GM06990 (cell line): ENCODE measurements at places on chromosomes 2 and 18.
A peak's percentile ranks its signal among the peaks of the same experiment; 100 is the strongest.

- DNase-seq, result no peak
These were observed 317.9 kb upstream of the VRK2 start for GRCh38 chr2:57728691-57729090.

DNA sequence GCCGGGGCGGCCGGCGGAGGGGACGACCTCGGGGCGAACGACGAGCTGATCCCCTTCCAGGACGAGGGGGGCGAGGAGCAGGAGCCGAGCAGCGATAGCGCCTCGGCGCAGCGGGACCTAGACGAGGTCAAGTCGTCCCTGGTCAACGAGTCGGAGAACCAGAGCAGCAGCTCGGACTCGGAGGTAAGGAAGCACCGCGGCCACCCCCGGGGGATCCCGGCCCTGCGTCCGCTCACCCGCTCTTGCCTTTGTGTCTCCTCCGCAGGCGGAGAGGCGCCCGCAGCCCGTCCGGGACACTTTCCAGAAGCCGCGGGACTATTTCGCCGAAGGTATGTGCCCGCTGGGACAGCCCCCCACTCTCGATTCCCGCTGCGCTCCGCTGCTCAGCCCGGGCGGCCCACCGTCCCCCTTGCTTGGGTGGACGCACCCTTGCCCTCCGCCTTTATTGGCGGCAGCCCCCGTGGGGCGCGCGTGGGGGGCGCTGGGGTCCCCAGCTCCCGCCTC lies 611 bp downstream of the TCF7L1 start:
- peak; percentile 21 for DNase-seq

DNA sequence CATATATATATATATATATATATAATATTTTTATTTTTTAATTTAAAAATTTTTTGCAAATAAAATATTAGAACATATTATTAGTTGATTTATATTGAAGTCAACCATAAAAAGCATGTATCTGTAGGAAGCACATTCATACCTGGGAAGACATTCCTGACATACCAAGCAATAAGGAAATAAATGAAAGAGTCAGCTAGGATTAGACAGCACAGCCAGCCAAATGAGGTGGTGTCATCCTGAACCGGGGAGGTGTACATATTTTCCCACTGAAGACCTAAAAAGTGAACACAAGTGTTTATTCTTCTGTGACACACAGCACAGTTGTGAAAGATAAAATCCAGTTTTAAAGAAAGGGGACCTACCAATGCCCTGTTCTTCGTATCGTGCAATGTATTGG lies 149.2 kb downstream of the ABCA12 start:
- no peak for DNase-seq

GRCh38 chr2:230411570-230412370 lies 4.2 kb upstream of the SP100 start:
- peak; percentile 82 for DNase-seq

GRCh38 chr18:56034949-56035348 lies 447.0 kb upstream of the TCF4 start:
- DNase-seq, result no peak

DNA sequence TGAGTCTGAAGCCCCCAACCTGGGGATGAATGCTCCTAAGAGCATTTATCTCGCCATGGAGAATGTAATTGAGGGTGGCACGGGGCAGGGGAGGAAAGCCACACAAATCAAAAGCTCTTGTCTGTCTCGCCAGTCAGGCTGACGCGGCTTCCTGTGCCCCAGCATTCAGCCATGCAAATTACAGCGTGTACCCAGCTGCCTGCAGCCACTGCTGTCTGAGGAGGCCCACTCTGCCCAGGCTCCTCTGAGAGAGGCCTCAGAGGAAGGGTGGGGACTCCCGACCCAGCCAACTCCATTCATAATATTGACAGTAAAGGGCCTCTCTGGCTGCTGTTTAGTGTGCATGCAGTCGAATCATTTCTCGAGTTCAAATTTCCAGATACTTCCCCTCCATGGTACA lies 22.0 kb downstream of the SMAD7 start:
- peak; percentile 71 for DNase-seq

GRCh38 chr2:3280683-3281520 lies 96.7 kb downstream of the EIPR1 start:
- DNase-seq, result no peak

- DNase-seq, result no peak
These were observed 175.2 kb upstream of the ALPP start for GRCh38 chr2:232203166-232203891.

- no peak for DNase-seq
These were observed 171.9 kb downstream of the AGAP1 start for GRCh38 chr2:235665661-235666212.

- no peak for DNase-seq
These were observed 79.7 kb downstream of the COBLL1 start for GRCh38 chr2:164761737-164762460.

- no peak for DNase-seq
These were observed 121.2 kb downstream of the OSBPL6 start for GRCh38 chr2:178315488-178315948.

- DNase-seq, result no peak
These were observed 120.6 kb upstream of the UGP2 start for GRCh38 chr2:63721082-63721424.

DNA sequence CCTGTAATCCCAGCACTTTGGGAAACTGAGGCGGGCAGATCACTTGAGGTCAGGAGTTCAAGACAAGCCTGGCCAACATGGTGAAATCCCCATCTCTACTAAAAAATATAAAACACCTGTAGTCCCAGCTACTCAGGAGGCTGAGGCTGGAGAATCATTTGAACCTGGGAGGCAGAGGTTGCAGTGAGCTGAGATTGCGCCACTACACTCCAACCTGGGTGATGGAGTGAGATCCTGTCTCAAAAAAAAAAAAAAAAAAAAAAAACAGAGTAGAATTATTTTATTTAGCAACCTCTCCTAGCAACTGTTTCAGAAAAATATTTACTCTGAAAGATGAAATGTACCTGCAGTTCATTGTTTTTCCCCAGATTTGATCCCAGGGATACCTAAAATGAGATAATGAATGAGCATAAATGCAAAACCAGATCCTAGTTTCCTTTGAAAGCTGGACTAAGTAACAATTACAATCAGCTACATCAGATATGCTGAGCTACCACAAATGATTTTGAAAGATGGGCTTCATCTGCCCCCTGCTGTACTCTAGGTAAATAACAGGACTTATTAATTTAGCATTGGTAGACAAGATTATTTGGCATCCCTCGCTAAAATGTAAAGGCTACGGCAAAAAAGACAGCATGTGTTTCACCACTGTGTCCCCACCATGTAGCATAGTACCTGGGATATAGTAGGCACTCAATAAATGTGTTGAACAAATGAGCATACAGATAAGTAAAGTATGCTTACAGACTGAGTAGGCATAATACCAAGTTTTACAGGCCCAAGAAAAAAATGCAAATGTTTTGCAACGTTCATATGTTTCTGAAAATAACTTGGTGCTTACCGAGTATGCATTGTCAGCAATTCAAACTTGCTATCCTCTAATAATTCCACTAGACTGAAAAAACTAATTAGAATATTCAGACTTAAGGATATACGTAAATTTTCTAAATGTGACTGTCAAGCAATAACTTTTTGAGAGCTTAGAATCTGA lies 102.5 kb downstream of the ATL2 start:
- peak; percentile 35 for DNase-seq

DNA sequence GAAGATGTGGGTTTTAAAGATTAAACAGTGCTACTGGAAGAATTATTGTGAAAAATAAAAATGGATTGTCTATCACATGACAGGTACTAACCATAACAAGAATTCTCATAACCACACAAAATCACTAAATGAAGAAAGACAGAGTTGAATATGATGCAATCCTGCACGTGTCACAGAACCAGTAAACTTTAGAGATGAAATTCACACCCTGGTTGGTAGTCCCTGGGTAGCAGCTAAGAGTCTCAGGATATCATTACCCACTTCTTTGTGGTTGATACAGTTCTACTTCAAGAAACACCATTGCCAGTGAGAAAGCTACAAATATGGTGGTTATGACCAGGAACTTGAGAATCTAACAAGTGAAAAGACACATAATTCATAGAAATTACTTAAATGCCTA lies 450.2 kb downstream of the ERBB4 start:
- DNase-seq, result no peak

DNA sequence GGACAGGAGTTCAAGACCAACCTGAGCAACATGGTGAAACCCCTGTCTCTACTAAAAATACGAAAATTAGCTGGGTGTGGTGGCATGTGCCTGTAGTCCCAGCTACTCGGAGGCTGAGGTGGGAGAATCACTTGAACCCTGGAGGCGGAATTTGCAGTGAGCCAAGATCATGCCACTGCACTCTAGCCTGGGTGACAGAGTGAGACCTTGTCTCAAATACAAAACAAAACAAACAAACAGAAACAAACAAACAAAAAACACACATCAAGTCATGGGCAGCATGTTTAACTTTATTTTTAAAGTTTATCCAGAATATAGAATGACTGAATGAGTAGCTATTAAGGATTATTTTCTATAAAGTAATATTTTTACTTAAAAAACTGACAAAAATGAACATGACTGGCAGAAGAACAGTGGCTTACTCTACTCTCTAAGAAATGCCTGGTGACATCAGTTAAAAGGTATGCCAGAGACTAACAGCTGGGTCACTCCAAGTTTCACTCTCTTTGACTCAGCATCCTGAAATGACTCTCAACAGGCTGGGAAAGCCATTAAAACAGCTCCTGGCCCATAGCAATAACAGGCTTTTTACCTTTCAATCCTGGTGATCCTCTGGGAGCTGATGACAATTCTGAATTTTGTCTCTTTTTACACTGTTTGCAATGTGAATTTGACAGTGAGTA lies 281.6 kb upstream of the STON1 start:
- peak; percentile 19 for DNase-seq

DNA sequence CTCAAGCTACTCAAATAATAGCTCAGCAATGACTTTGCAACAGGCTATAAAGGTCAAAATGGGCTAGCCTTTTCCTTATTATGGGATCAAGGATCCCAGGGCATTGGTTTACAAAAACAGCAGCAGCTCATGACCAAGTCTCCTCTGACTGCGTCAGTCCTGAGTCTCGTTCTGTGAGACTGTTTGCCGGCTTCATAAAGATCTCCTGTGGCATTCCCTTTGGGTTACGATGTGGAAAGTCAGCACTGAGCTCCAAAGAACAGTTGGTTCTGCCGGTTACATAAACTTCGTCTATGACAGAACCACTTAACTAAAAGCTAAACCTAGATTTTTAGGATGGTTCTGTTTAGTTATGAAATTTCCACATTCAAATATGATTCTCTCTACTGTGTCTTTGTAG lies 674.9 kb downstream of the ZEB2 start:
- DNase-seq, result no peak

DNA sequence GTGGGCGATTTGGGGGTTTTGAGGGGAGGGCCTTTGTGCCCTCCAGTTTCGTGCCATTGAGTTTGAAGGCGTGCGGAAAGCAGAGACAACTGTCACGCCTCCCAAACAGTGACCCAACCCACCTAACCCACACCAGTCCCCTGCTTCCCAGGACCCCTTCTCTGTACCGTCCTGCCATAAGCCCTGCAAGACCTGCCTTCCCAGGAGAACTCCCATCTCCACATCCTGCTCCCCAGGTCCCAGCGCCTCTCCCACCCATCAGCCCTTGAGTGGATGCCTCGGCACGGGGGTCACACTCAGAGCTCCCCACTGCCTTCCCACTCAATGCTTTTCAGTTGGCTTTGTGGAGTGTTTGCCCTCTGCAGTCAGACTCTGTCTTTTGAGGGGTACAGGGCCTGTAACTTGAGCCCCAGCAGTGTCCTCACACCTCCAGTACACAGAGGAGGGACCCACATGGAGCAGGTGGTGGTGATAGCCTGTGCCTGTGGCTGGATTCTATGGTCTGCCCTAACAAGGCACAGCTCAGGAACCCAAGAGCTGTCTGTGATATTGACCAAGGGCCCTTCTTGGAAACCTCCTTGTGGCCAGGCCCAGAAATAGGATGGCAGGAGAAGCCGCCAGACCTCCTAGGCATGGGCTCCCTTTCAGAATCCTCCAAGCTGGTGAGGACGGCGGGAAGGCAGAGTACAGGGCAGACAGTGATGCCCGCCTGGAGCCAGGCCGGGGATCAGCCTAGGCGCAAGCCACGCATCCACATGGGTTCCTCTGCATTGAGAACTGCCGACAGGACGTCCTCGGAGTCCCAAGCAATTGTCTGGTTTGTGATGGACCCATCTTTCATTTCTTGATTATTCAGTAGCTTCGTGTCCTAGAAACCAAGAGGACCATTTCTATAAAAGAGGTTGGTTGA lies 44.4 kb upstream of the SMAD7 start:
- DNase-seq, result no peak

DNA sequence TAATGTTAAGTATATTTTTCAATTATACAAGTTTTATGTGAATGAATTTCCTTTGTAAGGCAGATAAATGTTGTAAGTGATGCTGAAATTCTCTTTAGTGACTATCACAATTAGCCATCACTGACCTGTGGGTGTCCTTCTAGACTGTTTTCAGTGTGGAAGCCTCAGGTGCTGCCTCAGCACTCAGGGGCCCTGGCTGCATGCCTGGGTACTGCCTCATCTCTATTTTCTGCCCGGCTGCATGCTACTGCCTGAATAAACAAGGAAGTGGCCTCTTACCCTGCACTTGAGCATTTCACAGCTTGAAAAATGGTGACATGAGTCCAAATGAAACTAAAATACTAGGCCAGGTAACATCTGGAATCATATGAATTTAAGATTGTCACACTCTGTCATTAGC lies 787.6 kb upstream of the SALL3 start:
- DNase-seq, result no peak

GRCh38 chr2:152825834-152826233 lies 107.4 kb downstream of the ARL6IP6 start:
- DNase-seq, result no peak

- DNase-seq, result no peak
These were observed 102.3 kb downstream of the KCNF1 start for GRCh38 chr2:11014026-11014425.

- DNase-seq, result no peak
These were observed 273.5 kb upstream of the HS6ST1 start for GRCh38 chr2:128591861-128592822.

DNA sequence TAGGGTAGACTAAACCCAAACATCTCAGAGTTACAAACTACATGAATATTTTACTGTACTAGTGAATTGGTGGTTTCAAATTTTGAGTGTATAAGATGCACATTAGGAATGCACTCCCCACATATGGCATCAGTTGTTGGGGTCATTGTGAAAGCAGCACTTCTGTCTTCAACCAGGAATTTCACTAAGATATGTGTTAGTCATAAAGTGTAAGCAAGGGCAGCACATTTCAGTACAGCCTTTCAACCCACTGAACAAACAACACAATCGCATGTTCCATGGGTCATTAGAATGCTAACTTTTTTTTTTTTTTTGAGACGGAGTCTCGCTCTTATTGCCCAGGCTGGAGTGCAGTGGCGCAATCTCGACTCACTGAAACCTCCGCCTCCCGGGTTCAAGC lies 164.1 kb upstream of the MAP2 start:
- no peak for DNase-seq

GRCh38 chr2:182646763-182647498 lies 69.1 kb upstream of the DNAJC10 start:
- DNase-seq, result no peak
